ENCODE measurements at places on chromosomes 2 and 18.
A peak's percentile ranks its signal among the peaks of the same experiment; 100 is the strongest.

- peaks cover 6% of the 10 kb centered on the region for H3K27me3 ChIP-seq
- H3K36me3 ChIP-seq: no peaks in the 10 kb centered on the region
- H3K4me3 ChIP-seq: no peak overlapping the region
- no peak for DNase-seq
Observed at GRCh38 chr2:121202541-121203310, 82.3 kb downstream of the TFCP2L1 start.

- no peak overlapping the region for H3K4me3 ChIP-seq
- H3K4me1 ChIP-seq: peaks cover 34% of the 10 kb centered on the region
- no peak for DNase-seq
- H3K27me3 ChIP-seq: no peaks in the 10 kb centered on the region
Observed at GRCh38 chr18:58285449-58286130, 241.6 kb downstream of the NEDD4L start.

DNA sequence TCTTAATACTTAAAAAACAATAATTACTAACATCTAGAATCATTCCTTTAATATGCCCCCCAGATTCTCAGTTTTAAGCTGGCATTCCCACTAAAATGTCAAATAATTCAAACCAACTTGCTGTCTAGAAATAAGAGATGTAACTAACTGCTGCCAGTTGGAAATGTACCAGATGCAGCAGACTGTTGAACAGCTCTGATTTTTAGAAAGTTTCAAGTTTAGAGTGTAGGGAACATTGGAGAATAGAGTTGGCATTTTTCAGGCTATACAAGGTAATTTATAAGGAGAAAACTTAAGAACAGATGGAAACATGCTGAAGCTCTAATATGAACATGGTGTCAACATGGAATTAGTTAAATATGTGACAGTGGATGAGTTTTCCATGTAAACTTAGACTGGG, 101.4 kb downstream of the PTRHD1 start:
- no peak overlapping the region for H3K27ac ChIP-seq
- DNase-seq: no peak
- no peak overlapping the region for H3K4me3 ChIP-seq
- H3K36me3 ChIP-seq: peaks cover 36% of the 10 kb centered on the region
- no peaks in the 10 kb centered on the region for H3K27me3 ChIP-seq

- no peak overlapping the region for H3K4me3 ChIP-seq
- peaks cover 20% of the 10 kb centered on the region for H3K4me1 ChIP-seq
- peaks cover 10% of the 10 kb centered on the region for H3K36me3 ChIP-seq
- DNase-seq: no peak
- H3K27ac ChIP-seq: no peak overlapping the region
- no peaks in the 10 kb centered on the region for H3K27me3 ChIP-seq
Observed at GRCh38 chr2:187371221-187371620, 76.8 kb downstream of the CALCRL start.

DNA sequence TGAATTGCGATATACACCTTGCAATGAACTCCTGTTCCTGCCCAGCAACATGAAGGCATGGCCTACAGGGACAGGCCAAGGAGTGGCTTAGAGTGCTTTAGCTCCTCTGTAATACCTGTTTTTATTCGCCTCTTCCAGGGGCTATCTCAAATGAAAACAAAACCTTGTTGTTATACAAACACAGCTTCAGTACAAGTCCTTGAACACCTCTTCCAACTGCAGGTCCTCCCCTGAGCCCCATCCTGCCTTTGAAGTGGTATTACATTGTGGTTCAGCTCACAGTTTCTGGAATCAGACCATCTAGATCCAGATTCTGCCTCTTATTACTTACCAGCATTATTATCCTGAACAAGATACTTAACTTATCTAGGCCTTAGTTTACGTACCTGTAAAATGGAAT, 83.0 kb upstream of the HNRNPA3 start:
- DNase-seq: no peak
- no peaks in the 10 kb centered on the region for H3K36me3 ChIP-seq
- H3K27ac ChIP-seq: no peak overlapping the region
- H3K27me3 ChIP-seq: peaks cover 22% of the 10 kb centered on the region
- no peaks in the 10 kb centered on the region for H3K4me1 ChIP-seq

DNA sequence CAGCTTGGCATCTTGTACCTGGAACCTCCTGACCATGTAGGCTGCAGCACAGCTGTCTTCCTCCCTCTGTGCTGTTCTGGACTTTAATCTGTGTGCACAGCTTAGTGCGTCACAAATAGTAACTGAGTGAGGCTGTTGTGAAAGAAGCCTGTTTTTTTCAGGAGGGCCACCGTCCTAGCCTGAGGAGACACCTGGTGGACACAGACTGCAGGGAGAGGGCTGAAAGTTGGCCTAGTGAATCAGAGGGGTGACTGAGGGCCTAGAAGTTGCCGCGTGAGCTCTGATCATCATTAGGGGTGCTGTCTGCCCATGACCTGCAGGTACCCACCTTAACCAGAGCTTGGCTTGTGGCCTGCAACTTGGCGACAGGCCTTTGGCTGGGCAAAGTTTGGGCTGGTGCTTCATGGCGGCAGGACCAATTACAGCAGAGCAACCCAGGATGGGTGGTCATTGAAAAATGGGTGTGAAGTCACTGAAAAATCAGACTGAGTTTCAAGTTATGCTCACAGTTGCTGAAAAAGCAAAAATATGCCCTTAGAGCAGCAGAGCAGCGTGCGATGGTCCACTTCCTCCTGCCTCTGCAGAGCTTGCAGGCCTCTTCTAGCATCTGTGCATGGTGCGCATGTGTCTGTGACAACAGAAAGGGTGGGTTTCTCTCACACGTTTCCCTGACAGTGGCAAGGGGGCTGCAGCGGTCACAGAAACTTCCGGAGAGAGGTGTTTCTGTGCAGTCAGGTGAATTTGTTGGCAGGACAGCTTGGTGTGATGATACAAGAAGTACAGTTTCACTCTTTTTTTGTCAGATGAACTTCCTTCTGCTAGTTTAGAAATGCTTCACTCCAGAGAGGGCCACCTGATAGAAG, 9.6 kb downstream of the GDF7 start:
- peaks cover 20% of the 10 kb centered on the region for H3K4me1 ChIP-seq
- H3K27ac ChIP-seq: no peak overlapping the region
- peaks cover 10% of the 10 kb centered on the region for H3K36me3 ChIP-seq
- DNase-seq: no peak
- H3K27me3 ChIP-seq: no peaks in the 10 kb centered on the region

DNA sequence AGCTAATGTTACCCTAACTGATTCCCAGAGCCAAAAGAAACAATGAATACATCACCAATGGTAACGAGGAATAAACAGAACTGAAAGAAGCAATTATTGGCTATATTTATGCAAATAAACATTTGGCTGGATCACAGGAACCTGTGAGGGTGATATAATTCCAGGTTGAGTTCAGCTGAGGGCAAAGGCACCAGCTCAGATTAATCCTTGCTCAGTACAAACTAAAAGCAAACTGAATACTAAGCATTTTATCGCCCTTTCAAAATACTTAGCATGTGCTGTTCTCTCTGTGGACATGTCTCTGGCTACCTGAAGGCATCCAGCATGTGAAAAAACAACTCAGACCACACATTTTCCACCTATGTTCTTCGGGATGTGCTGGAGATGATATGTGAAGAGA, 791.7 kb downstream of the METTL4 start:
- no peaks in the 10 kb centered on the region for H3K27me3 ChIP-seq
- no peak for DNase-seq
- H3K4me3 ChIP-seq: no peak overlapping the region

DNA sequence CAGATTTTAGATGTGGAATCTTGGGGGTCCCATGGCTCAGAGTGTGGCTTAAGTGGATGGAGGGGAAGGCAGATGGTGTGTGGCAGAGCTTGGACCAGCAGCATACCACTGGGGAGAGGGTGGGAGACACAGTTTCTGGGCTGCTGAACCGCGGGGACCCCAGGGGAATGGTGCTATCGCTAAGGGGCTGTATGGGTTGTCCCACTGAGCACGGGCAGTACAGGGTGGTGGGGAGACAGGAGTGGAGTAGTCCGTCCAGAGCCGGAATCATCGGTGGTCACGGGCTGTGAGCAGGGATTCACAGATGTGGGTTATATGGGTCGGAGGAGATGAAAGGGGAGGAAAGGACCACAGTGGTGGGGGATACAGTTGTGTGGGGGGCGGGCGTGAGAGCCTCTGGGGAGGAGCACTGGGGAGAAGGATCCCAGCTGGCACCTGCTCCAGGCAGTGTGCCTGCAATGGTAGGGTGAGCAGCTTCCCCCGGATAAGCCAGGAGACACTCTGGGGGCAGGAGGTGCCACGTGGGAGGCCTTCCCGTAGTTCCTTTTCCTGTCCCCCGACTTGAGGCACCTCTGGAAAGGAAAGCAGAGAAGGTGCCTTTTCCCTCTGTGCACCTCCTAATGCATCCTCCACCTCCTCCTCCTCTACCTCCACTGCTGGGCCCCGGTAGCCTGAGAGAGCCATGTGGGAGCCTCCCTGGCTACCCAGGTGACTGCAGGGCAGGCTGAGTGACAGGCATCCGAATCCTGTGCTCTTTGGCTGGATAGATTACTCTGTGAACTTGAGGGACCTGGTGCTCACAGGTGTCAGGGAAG, 24.9 kb downstream of the IGFBP5 start:
- DNase-seq: no peak
- peaks cover 34% of the 10 kb centered on the region for H3K36me3 ChIP-seq
- peak overlapping the region; percentile 57 for H3K27ac ChIP-seq
- H3K4me3 ChIP-seq: no peak overlapping the region
- no peaks in the 10 kb centered on the region for H3K27me3 ChIP-seq
- peaks cover 10% of the 10 kb centered on the region for H3K4me1 ChIP-seq

DNA sequence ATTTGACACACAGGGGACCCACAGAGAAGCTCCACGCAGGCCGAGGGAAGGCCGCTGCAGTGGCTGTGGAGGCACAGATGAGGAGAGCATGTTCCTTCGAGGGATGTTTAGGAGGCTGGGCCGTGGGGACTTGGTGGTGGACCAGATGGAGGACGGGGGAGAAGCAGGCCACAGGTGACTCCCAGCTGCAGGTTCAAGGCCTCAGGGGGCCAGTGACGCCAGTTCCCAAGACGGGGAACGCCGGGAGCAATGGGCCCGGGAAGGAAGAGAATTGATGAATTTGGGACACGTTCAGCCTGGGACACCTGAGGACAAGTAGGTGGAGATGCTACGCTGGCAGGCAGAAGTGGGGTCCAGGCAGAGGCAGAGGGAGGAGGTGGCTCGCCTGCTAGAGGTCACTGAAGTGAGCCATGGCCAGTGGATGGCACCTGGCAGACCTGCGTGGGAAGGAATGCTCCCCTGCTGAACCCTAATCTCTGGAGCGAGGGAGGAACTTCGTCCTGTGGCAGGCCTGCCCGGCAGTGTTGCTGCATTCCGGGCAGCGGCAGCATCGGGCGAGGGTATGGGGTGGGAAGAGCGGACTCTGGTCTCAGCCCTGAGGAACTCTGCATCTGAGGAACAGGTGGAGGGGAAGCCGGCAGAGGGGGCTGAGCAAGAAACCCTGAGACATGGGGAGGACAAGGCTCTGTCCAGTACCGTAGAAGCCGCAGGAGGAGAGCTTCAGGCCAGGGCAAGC, 25.2 kb upstream of the HPCAL1 start:
- no peak overlapping the region for H3K4me3 ChIP-seq
- no peaks in the 10 kb centered on the region for H3K36me3 ChIP-seq
- no peak for DNase-seq

DNA sequence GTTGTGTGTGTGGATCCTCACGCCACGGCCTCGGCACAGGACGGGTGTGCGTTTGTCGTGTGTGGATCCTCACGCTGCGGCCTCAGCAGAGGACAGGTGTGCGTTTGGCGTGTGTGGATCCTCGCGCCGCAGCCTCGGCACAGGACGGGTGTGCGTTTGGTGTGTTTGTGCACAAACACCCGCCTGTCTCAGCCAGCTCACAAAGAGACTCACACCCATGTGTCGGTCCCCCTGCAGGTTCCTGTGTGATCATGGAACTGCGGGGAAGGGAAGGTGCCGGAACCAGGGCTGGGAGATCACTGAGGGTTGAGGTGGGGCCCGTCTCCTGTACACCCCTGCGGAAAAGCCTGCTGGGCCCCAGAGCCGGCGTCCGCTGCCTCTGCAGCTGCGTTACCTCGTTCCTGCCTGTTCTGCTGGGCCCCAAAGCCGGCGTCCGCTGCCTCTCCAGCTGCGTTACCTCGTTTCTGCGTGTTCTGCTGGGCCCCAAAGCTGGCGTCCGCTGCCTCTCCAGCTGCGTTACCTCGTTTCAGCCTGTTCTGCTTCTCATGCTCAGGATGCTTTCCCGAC, 53.6 kb downstream of the CTDP1 start:
- H3K27ac ChIP-seq: no peak overlapping the region
- H3K4me1 ChIP-seq: no peaks in the 10 kb centered on the region

GRCh38 chr2:161586517-161587167, 37.6 kb upstream of the SLC4A10 start:
- peaks cover 22% of the 10 kb centered on the region for H3K27me3 ChIP-seq
- no peak for DNase-seq
- H3K36me3 ChIP-seq: no peaks in the 10 kb centered on the region
- H3K4me1 ChIP-seq: no peaks in the 10 kb centered on the region

GRCh38 chr2:153287109-153287801, 191.3 kb downstream of the RPRM start:
- no peaks in the 10 kb centered on the region for H3K36me3 ChIP-seq
- no peak overlapping the region for H3K27ac ChIP-seq
- no peak overlapping the region for H3K4me3 ChIP-seq
- no peaks in the 10 kb centered on the region for H3K4me1 ChIP-seq

DNA sequence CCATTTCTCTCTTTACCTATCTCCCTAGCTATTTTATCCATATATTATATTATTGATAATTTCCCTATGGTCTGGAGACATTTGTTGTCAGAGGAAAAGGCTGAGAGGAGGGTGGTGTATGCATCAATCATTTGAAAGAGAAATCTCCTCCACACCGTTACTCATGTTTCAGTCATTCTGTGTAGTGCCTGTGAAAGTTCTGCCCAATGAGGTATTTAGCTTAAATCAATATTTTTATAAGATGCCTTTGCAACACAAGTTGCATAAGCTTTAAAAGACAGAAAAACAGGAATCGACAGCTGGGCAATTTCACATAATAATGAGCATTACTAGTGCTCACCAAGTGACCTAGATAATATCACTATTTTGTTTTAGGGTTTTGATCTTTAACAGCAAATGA, 363.7 kb upstream of the FSIP2 start:
- DNase-seq: no peak
- no peak overlapping the region for H3K4me3 ChIP-seq
- H3K27ac ChIP-seq: no peak overlapping the region

GRCh38 chr2:48530033-48530811, at the start of gene STON1:
Gene STON1 (plus strand): TSS chr2:48530154. CDS start chr2:48580634, 50,480 bp downstream.
- DNase-seq: peak; percentile 87
- peaks cover 60% of the 10 kb centered on the region for H3K4me1 ChIP-seq
- no peaks in the 10 kb centered on the region for H3K27me3 ChIP-seq

DNA sequence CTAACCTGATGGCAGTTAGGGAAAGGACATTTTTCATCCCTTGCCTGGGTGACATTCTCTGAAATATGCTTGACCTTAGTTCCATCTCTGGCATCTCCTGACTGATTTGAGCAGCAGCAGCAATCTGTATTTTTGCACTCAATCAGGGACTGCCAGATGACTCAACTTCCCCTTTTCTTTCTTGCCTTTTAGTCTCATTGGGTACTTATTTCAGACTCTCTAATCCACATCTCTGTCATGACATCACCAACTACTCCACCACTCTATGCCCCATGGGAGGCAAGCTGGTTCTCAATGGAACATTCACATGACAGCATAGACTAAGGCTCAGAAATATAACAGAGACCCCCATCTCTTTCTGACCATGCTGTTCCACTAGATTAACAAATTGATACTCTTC, 254.2 kb downstream of the RIT2 start:
- no peaks in the 10 kb centered on the region for H3K4me1 ChIP-seq
- no peak overlapping the region for H3K27ac ChIP-seq
- no peak for DNase-seq
- H3K27me3 ChIP-seq: no peaks in the 10 kb centered on the region

- H3K36me3 ChIP-seq: no peaks in the 10 kb centered on the region
- no peak overlapping the region for H3K4me3 ChIP-seq
- H3K27ac ChIP-seq: peak overlapping the region; percentile 18
- no peaks in the 10 kb centered on the region for H3K27me3 ChIP-seq
- no peak for DNase-seq
Observed at GRCh38 chr2:11385847-11386246, 41.4 kb upstream of the ROCK2 start.
